Common myeloid progenitor, CD34-positive (primary cell): ENCODE measurements at places on chromosomes 11 and 22.

- H3K36me3 ChIP-seq, result peaks cover 89% of the 10 kb centered on the region
- no peaks in the 10 kb centered on the region for H3K27me3 ChIP-seq
- DNase-seq, result no peak
- H3K27ac ChIP-seq, result no peak overlapping the region
Observed at GRCh38 chr22:38732251-38732815, 23.5 kb downstream of the SUN2 start.

DNA sequence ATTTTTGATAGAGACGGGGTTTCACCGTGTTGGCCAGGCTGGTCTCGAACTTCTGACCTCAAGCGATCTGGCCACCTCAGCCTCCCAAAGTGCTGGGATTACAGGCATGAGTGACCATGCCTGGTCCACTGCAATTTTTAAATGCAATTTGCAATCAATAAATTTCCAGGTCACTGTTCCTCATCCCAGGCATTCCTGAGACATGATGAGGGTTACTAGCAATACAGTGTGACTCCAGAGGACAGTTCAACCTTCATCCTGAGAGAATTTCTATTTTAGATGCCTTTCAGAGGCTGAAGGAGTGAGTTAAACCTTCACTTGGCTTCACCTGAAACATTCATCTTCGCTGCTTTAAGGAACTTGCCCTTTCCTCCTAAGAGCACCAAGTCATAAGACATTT is 9.7 kb upstream of the UBASH3B start:
- no peak overlapping the region for H3K27ac ChIP-seq
- H3K27me3 ChIP-seq, result no peaks in the 10 kb centered on the region
- DNase-seq, result no peak
- H3K4me1 ChIP-seq, result peaks cover 2% of the 10 kb centered on the region
- no peaks in the 10 kb centered on the region for H3K36me3 ChIP-seq
- no peak overlapping the region for H3K4me3 ChIP-seq

GRCh38 chr22:48199667-48200066 is 1437.2 kb downstream of the TBC1D22A start:
- H3K27ac ChIP-seq, result no peak overlapping the region
- DNase-seq, result no peak
- no peaks in the 10 kb centered on the region for H3K36me3 ChIP-seq
- H3K4me3 ChIP-seq, result no peak overlapping the region

GRCh38 chr11:8867035-8867434 is 44.0 kb upstream of the AKIP1 start:
- H3K36me3 ChIP-seq, result no peaks in the 10 kb centered on the region
- peaks cover 42% of the 10 kb centered on the region for H3K27me3 ChIP-seq
- no peak overlapping the region for H3K4me3 ChIP-seq
- peaks cover 8% of the 10 kb centered on the region for H3K4me1 ChIP-seq

- no peak for DNase-seq
- H3K4me1 ChIP-seq, result no peaks in the 10 kb centered on the region
- H3K27me3 ChIP-seq, result no peaks in the 10 kb centered on the region
- H3K27ac ChIP-seq, result no peak overlapping the region
- no peak overlapping the region for H3K4me3 ChIP-seq
Observed at GRCh38 chr11:84019571-84020194, 733.5 kb upstream of the CCDC90B start.
